ENCODE measurements at places on chromosomes 11 and 22. TPM values are rescaled to one million over a fixed set of nuclear protein-coding genes. Genes with fewer than 3 reads are reported as not detected.

The MS4A4A gene
- total RNA-seq: not detected

The TMEM45B gene
- 0.10 TPM for total RNA-seq

The KRTAP5-4 gene
- not detected for total RNA-seq

The DERL3 gene
- 0.81 TPM for total RNA-seq

The CD248 gene
- total RNA-seq: not detected

The C1QTNF5 gene
- total RNA-seq: 0.08 TPM

The PKNOX2 gene
- not detected for total RNA-seq

The SYT9 gene
- total RNA-seq: 0.15 TPM

The NLRP14 gene
- total RNA-seq: not detected

The RCOR2 gene
- 0.91 TPM for total RNA-seq

The GGT5 gene
- 4.6 TPM for total RNA-seq

The KCNK4 gene
- total RNA-seq: not detected

The VWCE gene
- total RNA-seq: 0.28 TPM

The SDHD gene
- 63.7 TPM for total RNA-seq

The BACE1-AS gene
- 2.5 TPM for total RNA-seq

The C11orf42 gene
- not detected for total RNA-seq

The OR5T3 gene
- not detected for total RNA-seq

The KIAA1671 gene
- 10.3 TPM for total RNA-seq

The PDGFB gene
- 2.9 TPM for total RNA-seq

The PDE3B gene
- 1.9 TPM for total RNA-seq

All from A549 treated with dexamethasone at 1 μM for 4 hours (cell line).